ENCODE measurements at places on chromosomes 2 and 18.

DNA sequence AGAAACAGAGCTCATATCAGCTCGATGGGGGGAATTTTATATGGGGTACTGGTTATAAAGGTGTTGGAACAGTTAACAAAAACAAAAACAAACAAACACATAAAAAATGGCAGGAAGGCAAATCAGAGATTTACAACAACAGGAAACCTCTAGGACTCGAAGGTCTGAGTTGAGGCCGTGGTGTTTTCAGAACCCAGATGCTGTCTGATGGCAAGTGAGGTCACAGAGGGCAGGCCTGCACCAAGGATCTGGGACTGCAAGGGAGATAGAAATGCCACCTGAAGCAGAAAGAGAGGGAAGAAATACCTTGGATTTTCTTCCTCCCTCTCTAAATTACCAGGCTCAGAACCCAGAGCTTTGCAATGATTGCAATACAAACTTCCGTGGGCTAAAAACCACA, 429.5 kb downstream of the ZNF521 start:
- no peak for DNase-seq

DNA sequence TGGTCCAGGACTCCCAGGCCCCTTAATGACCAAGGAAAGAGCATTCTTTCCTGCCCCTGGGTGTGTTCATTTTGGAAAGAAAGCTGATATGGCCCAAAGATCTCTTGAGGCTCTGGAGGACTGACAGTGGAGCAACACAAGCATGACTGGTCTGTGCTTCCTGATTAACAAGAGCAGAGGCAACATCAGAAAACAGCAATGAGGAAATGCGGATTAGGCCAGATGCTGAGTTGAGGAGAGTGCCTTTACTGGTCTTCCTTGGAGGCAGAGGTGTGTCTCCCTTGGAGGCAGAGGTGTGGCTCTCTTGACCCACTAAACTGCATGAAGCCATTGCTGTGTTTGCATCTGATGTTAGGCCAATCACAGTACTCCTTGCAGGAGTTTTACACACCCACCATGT, 19.9 kb downstream of the IL36B start:
- DNase-seq = no peak

- no peak for DNase-seq
Observed at GRCh38 chr2:167752734-167753133, 494.7 kb downstream of the STK39 start.

DNA sequence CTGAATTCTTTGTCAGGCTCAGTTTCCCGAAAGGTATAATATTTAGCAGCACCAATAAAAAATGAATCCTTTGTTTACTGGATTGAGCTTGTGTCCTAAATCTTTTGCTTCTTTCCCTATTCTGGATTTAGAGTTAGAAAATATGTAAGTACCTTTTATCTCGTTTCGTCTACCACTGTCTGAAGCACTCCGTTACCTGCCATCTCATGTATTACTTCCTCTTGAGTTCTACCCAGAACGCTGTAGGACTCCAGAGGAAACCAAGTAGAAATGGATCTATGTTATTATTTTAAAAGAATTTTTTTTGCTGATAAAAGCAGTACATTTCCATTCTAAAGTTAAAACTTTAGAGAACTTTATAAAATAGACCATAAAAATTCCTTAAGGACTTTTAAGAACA, 13.5 kb downstream of the ANKRD12 start:
- DNase-seq = no peak

GRCh38 chr2:149872041-149872440, 284.5 kb upstream of the MMADHC start:
- DNase-seq = no peak

DNA sequence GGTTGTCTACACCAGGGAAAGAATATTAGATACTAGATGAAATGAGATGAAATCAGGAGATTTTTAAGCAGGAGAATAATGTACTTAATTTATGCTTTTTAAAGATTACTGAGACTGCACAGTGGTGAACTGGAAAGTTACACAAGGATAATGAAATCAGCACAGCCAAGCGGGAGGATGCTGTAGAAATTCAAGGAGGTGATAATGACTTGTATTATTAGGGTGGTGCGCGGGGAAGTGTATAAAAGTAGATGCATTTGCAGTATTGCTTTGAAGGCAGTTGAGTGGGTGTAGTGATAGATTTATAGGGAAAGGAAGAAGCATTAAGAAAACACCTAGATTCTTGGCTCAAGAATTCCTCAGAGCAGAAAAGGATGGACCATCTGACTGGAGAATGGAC, 359.5 kb upstream of the SPHKAP start:
- no peak for DNase-seq

DNA sequence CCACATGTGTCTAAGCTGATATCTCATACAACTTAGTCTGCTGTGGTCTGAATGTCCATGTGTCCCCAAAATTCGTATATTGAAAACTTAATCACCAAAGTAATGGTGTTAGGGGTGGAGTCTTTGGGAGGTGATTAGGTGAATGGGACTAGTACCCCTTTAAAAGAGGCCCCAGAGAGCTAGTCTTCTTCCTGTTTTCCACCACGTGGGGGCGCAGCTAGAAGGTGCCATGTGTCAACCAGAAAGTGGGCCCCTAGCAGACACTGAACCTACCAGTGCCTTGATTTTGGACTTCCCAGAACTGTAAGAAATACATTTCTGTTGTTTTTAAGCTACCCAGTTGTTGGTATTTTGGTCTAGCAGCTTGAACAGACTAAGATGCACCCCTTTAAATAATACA, 86.6 kb downstream of the ASB1 start:
- DNase-seq = peak; percentile 54

DNA sequence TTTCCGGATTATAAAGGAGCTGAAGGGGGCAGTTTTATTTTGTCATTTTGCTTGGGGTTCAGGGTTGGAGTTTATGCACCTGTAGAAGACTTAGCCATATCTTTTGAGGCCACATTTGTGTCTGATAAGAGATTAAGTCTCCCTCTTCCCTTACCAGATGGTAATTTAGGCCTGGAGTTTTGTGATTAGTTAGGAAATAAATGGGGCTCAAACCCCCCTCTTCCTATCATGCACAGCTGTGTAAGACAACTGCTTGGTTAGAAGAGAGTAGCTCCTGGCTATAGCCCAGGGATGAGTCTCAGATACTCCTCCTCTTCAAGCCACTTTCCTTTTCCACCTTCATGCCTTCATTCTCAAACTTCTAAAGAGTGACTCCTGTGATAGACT, 802 bp upstream of the SAP130 start:
- DNase-seq = no peak

- no peak for DNase-seq
Observed at GRCh38 chr2:24929230-24929629, 9.2 kb upstream of the ADCY3 start.

DNA sequence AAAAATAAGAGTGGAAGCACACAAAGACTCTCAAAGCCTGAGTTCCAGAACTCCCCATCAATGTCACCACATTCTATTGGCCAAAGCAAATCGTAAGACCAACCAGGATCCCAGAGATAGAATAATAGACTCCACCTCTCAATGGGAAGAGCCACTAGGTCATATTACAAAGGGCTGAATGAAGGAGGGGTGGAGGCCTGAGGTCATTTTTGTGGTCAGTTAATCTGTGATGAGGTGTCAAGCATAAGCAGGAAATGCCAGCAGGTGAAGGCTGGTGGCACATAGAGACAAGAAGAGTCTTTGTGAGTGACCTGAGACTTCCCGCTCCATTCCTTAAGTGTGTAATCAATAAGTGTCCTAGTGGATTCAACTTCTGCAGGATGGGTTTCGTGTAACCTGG, 144.3 kb downstream of the TFCP2L1 start:
- no peak for DNase-seq

- DNase-seq = no peak
Observed at GRCh38 chr18:70337139-70337972, 48.5 kb downstream of the SOCS6 start.
